ENCODE measurements at places on chromosomes 2 and 18.

GRCh38 chr2:232942831-232943230 is 70.2 kb downstream of the NGEF start:
- no peak for DNase-seq

DNA sequence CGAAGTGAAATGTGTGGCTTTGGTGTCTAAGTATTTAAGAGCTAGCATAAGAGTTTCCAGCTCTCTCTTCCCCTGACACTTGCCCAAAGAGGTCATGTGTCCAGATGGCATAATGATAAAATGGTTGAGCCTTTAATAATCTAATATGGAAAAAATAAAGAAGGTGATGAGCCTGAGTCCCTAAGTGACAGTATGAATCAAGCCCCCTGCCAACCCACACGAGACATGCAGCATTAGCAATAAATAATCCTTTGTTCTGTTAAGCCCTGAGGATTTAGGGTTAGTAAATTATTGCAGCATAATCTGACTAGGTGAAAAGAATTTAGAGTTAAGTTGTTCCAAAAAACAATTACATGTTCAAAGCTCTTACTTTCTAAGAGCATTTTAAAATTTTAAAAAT is 217.2 kb upstream of the CCDC150 start:
- no peak for DNase-seq

DNA sequence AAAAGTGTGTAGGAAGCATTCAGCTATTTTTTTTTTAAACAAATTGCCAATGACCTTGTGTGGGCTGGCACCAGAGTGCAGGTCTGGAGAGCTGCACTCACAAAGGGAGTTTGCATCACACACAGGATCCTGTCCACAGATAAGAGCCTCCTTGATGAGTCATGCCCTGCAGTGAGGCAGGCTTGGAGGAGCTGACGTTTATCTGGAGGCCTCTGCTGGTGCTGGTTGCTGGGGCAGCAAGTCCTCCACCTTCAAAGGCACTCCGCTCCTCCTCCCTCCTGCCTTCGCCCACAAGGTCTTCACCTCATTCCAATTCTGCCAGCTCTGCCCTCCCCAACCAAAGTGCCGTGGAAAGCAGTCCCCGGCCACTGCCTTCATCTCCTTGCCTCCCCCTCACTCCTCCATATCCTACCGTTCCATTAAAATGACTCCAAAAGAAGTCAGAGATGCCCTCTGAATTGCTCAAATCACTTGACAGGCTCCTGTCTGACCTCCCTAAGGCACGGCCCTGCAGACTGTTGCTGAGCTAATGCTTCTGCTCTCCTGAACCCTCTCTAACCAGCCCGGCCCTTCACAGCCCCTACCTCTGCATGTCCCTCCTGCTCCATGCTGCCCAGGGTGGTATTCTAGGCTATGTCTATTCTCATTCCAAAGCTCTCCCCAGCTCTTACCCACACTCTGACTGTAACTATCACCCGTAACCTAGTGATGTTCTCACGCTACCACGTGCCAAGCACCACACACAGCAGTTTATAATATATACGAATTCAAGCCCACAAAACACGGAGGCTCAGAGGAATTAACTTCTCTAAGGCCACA is 30.9 kb downstream of the LONRF2 start:
- DNase-seq = peak; percentile 17

DNA sequence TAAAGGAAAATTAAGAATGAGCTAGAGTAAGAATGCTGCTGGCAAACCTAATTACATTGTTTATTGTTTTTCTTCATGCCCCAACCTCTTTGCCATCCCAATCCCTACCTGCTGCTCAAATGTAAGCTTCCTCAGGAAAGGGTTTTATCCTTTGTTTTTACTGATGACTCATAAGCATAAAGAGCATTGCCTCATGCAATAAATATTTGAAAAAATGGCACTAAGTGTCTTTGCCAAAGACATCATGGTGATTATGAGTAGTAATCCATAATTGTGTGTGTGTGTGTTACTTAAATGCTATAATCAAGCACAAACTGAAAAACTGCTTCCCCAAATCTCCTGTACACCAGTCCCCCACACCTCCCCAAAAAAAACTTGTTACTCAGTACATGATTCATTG is 53.4 kb downstream of the DNER start:
- DNase-seq = no peak

DNA sequence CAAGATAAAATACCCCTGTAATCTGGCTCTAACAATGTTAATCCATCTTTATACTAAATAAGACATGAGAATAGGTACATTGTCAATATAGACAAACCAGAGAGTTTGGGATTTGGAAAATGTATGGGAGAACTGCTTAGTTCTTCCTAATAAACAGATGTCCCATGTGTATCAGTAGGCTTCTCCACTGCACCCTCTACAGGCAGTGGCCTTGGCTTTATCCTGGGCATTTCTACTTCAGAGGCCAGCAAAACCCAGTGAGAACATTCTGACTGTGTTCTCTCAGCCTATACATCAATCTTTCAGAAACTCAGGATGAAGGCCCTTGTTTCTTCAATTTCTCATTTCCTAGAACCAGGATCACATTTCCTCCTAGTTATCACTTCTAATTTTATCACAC is 1167.5 kb upstream of the ACVR2A start:
- DNase-seq = no peak

- DNase-seq = peak; percentile 48
These were observed 34.5 kb upstream of the RAB31 start for GRCh38 chr18:9673296-9674251.
